CD4-positive, alpha-beta T cell treated with Interleukin-21 for 1 hour (primary cell): ENCODE measurements at places on chromosomes 6 and 20.

DNA sequence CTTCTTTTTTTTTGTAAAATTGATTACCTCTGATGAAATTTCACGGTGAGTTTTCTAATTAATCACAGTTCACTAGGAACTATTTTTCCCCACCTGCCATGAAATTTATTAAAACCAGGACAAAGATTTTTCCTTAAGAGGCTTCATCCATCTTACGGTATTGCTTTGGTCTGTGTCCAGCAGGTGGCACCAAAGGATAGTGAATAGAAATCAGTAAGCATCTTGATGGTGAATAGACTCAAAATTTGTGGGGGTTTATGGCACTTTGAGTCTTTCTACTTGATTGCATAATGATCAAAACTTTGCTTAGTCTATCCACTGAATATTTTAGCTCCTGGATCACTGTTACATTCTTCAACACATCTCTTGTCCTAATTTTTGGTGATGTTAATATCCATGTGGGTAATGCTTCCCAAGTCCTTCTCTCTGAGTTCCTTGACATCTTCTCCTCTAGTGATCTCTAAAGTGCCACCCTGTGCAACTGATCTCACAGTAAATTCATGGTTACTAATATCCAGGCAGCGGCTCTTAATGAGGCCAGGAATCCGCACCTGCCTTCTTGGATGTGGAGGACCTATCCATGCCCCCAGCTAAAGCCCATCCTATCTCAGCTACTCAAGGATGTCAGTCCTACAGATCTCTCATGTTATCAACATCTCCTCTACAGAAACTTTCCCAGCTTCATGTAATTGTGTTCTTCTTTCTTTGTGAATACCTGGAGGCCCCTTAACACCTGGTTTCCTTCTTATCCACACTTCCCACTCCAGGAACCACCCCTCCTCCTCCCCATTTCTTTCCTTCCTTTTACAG lies 54.5 kb downstream of the STMND1 start:
- peak; percentile 66 for DNase-seq

DNA sequence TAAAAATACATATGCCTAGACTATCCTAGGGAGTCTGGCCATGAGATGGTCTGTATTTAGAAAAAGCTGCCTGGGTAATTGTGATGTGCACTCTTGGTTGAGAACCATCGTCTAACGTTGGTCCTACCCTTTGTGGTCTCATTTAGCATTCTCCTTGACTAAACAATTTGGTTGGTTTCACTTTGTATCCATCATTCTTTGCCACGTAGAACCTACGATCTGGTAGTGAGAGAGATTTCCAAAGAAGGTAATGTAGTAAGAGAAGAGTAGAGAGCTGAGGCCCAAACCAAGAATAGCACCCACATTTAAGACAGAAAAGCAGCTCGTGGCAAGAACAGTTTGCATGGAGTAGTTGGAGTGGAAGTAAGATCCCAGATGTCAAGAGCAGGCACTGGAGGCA lies 219.8 kb downstream of the TMEM200A start:
- DNase-seq = no peak

DNA sequence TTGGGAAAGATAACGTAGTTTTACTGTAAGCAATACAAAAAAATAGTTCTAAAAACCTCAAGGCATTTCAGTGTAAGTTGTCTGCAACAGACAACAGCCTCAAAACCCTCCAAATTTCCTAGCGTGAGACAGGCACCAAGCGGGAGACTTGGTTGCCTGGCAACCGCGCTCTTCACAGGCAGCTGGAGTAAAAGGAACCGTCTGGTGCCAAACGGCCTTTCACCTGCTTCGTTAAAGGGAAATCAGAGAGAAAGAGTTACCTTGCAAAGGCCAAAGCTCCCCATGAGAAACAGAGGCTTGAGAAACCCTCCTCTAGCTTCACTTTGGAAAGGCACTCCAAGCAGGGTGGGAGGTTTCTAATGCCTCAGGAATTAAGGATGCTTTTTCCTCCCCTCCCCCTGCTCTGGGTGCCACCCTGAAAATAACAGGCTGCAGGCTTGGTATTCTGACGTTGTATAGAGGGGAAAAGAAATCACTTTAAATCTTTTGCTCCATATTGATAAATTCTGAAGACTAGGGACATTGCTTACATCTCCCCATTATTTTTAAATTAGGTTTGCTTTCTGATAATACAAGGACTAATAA lies 129.7 kb upstream of the UFL1 start:
- peak; percentile 2 for DNase-seq

DNA sequence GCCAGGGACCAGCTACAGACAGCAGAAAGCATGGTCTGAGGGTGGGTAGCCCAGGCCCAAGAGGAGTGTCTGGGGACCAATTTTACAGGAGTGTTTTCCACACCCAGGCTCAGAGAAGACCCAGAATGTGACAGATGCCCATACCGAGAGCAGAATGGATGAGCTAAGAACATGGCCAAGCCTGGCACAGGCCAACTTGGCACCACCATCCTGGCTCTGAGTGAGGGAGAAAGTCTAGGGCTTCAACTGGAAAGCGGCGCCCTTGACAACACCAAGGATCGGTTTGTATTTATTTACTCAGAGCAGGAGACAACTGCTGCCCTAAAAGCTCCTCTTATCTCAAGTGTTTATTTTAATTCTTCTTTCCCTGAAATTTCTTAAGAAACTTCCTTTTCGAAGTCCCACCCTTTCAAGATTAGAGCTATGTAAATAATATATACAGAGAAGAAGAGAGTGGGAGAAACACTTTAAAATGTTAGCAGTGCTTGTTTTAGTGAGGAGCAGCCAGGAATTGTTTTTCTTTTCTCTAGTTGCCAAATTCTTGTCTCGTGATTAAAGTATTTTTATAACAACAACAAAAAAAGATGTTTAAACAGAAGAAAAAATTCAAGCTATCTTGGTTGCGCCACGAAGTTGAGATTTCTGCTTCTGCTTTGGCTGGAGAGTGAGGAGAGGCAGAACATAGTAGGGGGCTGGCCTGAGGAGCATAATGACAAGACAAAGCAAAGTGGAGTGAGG lies 16.2 kb downstream of the TNXB start:
- no peak for DNase-seq

DNA sequence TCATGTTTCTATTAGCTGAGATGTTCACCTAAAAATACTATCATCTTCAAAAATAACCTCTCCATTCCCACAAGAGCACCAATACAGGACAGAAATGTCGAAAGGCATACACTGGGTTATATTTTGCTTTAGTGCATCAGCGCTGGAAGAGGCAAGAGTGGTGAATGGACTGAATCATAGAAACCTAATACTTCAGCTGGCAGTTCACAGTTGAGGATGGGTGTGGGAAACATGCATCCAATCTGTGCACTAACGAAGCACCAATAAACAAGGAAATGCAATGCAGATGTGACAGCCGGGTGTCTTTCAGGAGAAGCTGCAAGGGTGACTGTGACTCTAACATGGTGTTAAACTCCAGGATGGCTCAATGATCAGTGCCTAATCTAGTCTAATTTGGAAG lies 365.8 kb downstream of the ESR1 start:
- no peak for DNase-seq

GRCh38 chr6:13287104-13287503 lies 41.2 kb downstream of the TBC1D7 start:
- no peak for DNase-seq

GRCh38 chr6:107816818-107817217 lies 7.3 kb downstream of the SCML4 start:
- no peak for DNase-seq

- no peak for DNase-seq
These were observed 130.4 kb upstream of the AFDN start for GRCh38 chr6:167696296-167696695.

DNA sequence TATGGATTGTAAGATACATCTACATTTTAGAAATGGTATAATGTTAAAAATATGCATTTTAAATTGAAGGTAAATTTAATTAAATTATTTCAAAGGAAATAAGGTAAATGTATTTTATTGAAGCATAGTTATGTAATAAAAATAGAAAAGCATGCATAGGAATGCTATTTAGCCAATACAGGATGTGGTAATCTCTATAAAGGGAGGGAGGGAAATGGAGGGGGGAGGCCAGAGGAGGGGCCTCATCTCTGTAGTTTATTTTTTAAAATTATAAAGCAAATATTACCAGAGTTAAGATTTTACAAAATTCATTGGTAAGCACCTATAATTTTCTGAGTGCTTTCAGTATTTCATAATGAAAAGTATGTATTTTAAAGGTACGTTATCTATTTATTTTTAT lies 27.2 kb downstream of the SLC16A10 start:
- no peak for DNase-seq

DNA sequence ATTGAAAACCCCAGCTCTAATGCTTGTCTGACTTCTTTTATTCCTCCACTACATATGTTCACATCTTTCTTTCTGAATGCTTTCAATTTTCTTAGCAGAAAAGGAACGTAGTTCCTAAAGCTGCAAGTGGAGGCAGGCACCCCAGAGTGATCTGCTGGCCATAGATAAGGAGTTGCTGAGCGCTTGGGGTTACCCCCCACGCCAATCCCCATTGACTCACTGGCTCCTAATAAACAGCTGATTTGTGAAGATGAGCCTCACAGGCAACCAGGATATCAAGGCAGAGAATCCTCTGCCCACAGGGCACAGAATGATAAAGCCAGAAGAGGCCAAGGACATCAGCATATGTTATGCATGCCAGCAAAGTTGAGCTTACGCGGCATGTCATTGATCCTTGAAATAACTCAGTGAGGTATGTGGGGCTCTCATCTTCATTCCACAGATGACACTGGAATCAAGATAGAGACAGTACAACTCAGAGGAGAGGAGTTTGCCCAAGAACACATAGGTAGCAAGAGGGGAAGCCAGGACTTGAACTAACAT lies 129.1 kb upstream of the PTPRT start:
- no peak for DNase-seq

- DNase-seq = no peak
These were observed 379.1 kb downstream of the TENT5A start for GRCh38 chr6:81373414-81373813.

- no peak for DNase-seq
These were observed 86.8 kb downstream of the ZFP64 start for GRCh38 chr20:52104546-52105441.

DNA sequence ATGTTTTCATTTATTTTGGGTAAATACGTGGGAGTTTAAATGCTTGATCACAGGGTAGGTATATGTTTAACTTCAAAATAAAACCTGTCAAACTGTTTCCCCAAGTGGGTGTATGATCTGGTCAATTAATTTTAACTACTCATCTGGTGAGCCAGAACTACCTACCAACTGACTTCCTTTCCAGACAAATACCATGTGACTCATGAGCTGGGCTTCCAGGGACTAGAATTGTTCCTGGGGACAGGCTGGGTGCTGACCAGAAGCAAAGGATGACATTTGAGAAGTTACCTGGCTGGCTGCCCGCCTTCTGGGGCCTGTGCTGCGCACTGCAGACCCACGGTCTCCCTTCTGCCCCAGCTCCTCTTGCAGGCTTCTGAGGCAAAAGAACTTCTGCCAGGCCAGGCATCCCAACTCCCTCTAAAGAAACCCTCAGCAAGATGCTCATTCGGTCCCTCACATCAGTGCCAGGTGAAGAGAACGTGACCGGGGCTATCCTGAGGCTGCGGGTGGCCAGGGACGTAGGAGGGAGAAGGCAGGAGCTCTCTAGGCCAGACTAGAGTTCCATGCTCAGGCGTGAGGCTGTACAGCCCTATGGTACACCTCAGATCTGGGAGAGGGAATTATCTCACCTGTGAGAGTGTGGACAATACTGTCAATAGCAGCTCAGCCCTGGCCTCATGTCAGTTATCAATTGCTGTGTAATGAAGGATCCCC lies 103.6 kb downstream of the JPH2 start:
- no peak for DNase-seq

GRCh38 chr20:9128568-9128967 lies 59.7 kb downstream of the PLCB4 start:
- DNase-seq = no peak

DNA sequence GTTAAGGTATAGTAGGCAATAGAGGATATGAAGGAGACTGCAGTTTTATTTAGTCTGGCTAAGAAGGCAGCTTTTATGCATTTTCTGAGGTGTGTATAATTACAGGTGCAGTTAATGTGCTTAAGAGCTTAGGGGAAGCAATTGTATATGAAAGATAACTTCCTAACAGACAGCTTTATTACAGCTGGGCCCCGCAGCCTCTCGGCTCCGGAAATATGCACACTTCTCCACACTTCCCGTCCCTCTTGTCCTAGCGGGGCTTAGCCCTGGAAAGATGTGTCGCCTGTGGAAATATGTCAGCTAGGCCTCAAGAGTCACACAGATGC lies 178.4 kb upstream of the ARID1B start:
- DNase-seq = no peak

GRCh38 chr20:36666181-36666740 lies 20.3 kb upstream of the SLA2 start:
- DNase-seq = peak; percentile 21

GRCh38 chr20:45109634-45110033 lies 5.3 kb downstream of the WFDC5 start:
- DNase-seq = no peak

DNA sequence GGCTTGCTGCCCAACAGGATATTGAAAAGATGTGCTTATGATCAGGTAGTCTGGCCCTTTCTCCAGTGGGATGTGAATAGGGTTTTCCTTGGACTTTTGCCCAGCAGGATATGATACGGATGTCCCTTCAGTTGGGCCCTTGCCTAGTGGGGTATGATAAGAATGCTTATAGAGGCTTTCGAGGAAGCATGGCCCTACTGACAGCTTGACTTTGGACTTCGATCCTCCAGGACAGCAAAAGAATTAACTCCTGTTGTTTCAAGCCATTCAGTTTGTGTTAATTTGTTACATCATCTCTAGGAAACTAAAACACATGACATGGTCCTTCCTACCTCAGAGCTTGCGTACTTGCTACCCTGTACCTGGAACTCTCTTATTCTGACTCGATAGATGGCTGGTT lies 9.7 kb upstream of the ZNF334 start:
- no peak for DNase-seq

GRCh38 chr6:137647762-137648447 lies 153.7 kb upstream of the OLIG3 start:
- DNase-seq = no peak

DNA sequence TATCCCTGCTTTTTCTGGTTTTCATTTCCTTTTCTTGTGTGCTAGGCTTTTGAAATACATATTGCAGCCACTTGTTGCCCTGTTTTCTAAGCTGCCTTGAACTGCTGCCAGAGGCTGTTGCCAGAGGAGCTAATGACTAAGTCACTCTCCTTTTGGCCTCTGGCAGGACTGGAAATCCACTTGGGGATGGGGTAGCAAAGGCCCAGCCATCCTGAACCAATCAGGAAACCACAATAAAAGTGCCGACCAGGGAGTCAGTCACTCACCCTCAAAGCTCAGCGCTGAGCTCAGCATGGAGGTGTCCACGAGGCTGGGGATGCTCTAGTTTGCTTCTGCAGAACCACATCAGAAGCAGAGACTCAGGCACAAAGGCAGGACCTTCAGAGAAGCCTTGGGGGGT lies 813.0 kb downstream of the DHX35 start:
- no peak for DNase-seq

DNA sequence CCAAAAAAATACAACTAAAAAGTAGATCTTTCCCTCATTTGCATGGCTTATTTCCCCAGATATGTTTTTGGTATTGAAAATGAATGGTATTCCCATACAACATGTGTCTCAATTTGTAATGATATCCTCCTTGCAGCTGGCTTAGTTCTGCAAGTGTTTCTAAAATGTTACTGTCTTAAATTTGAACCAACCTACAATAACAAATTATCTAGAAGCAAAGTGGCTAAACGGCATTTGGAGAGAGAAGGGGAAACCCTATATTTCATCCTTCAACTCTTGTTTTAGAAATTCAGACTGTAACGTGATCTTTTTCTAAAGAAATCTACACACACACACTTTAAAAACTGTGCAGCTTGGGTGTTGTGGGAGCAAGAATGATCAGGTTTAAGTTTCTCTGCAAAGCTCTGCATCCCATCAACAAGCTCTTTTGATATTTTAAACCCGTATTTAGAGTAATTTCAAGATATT lies 153.0 kb downstream of the SOBP start:
- DNase-seq = no peak
